SW480 (cell line): ENCODE measurements at places on chromosomes 13 and 19.

DNA sequence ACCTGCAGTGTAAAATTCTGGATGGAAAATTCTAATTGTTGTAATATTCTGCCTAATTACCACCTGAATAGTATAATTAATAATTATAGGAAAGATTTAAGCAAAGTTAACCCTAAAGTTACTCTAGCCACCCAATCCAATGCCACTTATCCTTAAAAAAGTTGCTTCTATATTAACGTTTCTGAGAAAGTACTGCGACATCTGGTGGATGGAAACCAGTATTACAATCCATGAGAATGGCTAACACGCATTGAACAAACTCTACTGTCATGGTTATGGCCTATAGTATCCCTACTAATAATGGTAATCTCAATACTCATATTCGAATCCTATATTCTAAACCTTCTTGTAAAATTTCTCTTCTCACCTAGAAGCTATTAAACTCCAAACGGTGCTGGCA, 1551.8 kb downstream of the SLITRK1 start:
- no peak for DNase-seq

- DNase-seq = peak; percentile 20
Measured at GRCh38 chr19:52941941-52942385, 18.7 kb upstream of the ZNF888 start.

DNA sequence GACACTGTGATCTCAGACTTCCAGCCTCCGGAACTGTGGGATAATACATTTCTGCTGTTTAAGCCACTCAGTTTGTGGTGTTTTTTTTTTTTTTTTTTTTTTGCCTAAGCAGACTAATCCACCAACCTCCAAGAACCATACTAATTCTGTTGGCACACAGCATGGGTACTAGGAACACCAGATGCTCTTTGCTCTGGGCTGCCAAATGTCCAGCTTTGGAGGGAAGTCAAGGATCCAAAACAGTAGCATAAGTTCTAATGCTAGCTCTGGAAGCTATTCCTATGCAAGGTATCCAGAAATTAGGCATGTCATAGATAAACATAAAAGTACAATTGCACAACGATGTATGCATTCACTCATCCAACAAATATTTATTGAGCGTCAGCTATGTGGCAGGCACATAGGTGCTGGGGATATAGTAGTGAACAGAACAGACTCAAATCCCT, 64.5 kb upstream of the WDFY2 start:
- no peak for DNase-seq

GRCh38 chr13:30354493-30355383, 47.4 kb upstream of the KATNAL1 start:
- no peak for DNase-seq

DNA sequence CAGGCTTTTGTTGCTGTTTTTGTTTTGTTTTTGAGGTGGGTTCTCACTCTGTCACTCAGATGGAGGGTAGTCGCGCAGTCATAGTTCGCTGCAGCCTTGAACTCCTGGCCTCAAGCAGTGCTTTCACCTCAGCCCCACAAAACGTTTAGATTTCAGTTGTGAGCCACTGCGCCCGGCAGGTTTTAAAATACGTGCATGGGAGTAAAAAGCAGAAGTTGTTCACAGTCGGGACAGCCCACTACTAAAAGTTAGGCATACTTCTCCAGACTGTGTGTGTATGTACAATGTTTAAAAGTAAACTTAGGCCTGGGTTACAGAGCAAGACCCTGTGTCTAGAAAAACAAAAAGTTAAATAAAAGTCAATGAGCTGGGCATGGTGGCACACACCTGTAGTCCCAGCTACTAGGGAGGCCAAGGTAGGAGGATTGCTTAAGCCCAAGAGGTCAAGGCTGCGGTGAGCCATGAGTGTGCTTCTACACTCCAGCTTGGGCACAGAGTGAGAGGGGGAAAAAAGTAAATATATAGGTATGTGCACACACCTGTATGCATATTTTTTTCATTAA, 6.1 kb downstream of the SAFB start:
- DNase-seq = no peak

DNA sequence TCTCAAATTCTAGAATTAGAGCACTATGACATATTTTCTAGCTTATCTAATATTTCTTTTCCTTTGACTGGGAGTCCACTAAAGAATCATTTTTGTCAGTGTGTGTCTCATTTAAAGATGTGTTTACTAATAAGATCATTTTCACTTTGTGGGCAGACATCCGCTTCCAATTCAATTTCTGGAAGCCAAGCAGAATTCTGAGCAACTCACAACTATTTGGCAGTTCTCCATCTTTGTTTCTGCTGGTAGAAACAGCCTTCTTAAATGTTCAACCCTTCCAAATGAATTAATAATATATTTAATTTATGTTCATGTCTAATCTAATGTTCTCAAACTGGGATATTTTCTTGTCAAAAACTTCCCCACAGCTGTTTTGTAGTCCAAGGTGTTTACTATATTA, 411.8 kb downstream of the KCTD12 start:
- no peak for DNase-seq

- peak; percentile 48 for DNase-seq
Measured at GRCh38 chr13:102729560-102730270, 34.9 kb upstream of the METTL21C start.

GRCh38 chr19:5882421-5882968, 12.2 kb upstream of the FUT5 start:
- DNase-seq = no peak

DNA sequence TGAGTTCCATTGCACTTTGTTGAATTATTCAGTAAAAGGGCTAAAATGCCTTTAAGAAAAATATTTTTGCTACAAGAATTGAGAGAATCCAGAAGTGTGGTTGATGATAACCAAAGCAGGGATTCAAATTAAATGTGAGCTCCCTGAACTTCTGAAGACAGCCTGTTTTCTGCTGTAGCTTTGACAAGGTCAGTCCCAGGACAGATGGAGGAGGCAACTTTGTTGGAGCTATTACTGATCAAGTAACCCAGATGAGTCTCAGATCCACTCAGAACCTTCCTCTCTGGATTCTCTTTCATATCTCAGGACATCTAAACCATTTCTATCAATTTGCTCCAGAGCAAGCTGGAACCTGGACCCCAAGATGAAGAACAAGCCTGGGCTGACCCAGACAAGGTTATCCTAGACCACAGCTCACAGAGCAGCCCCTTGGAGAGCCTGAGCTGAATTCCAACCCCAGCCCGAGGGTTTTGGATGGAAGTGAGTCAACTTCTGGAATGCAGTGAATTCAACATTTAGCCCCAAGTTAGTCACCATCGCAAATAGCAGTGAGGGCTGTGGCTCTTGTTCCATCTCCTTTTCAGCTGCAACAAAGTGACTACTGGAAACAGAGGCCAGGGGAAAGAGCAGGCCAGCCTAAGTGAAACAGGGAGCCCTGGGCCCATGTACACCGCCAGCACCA, 137.8 kb upstream of the TSC22D1 start:
- peak; percentile 69 for DNase-seq

GRCh38 chr19:10422846-10423245, 2.5 kb downstream of the PDE4A start:
- DNase-seq = no peak

DNA sequence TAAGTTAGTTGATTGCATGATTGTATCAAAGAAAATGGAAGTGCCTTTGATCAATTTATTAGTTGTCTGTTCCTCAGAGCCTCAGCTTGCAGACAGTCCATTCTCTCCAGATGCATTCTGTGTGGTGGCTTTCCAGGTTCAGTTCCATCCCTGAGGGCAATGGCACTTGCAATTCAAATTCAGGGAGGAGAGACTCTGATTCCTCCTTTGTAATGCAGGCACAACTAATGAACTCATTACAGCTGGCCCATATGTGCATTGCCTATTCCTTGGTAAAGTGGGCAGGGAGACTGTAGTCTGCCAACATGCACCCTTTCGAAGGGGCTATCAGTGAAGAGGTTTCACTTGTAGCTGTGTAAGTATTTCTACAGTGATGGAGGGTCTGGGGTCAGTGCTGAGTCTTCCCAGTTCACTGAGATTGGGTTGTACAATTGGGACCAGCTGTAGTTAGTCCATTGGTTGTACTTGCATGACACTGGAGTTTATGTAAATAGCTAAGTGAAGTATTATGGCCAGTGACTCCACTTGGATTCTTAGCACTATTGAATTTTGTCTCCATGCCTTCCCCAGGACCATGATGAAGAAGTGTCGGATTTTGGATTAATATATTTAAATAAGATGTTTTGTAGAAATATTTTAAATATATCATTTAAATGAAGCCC, 401.7 kb downstream of the GPC6 start:
- no peak for DNase-seq
